ENCODE measurements at places on chromosomes 6 and 20.

DNA sequence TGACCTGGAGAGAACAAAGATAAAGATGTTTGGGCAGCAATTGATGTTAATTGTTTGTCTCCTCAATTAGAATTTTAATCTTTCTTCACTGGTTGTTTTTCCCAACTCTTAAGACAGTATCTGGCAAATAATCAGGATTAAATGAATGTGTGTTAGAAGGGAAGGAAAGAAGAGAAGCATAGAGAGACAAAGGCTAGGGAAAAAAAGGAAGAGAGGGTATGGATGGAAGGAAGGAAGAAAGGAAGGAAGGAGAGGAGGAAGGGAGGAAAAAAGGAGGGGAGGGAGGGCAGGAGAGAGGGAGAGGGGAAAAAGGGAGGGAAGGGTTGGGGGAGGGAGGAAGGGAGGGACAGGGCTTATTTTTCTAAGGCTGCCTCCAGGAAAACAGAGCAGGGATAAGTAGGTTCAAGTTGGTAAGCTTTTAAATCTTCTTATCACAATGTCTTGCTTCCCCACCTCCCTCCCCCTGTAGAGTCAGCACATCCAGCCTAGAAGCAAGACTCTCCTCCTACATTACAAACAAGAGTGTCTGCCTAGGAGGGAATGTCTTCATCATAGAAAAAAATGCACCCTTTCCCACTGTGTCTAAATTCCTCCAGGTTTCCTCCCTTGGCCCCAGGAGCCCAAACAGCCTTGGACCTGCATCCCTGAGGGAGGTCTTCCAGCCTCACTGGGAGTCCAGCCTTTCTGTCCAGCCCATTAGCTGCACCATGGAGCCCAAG, 447.8 kb upstream of the JARID2 start:
- DNase-seq = peak; percentile 66

DNA sequence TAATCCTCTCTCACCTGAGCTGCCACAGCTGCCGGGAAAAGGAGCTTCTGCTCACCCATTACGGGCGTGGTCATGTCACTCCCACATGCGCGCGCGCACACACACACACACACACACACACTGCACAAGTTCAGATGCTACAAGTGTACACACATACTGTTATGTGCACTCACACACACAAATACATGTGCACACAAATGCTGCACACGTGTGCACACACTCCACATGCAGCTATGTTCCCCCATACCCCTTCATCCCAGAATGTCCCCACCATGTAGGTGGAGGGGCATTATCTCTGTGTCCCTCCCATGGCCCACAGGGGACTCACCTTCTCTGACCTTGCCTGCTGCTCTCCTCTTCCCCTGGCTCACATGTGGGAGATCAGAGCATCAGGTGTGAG, 37.3 kb downstream of the GNAS-AS1 start:
- no peak for DNase-seq

GRCh38 chr6:42783876-42784642, 2.2 kb downstream of the BICRAL start:
- no peak for DNase-seq

- DNase-seq = peak; percentile 40
Observed at GRCh38 chr6:54717849-54718455, 128.6 kb upstream of the FAM83B start.

GRCh38 chr6:110619275-110619908, 143.0 kb upstream of the SLC22A16 start:
- DNase-seq = no peak

GRCh38 chr6:71125216-71125615, 163.4 kb upstream of the OGFRL1 start:
- no peak for DNase-seq

GRCh38 chr6:112203577-112204349, 50.6 kb downstream of the LAMA4 start:
- peak; percentile 44 for DNase-seq

DNA sequence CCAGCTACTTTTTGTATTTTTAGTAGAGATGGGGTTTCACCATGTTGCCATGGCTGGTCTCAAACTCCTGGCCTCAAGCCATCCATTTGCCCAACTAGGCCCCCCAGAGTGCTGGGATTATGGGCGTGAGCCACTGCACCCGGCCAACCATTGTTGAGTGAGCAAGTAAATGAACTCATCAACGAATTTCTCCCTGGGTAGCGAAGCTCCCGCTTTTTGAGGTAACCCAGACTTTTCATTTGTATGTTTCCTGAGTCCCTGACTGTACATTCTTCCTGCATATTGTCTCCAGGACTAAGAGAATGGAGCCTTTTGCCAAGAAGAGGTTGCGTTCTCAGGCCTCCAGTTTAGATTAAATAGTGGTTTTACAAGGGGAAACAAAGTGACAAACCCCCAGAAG, 36.4 kb downstream of the RIPOR3 start:
- peak; percentile 52 for DNase-seq

- DNase-seq = no peak
Observed at GRCh38 chr6:20581070-20581469, 46.8 kb downstream of the CDKAL1 start.

DNA sequence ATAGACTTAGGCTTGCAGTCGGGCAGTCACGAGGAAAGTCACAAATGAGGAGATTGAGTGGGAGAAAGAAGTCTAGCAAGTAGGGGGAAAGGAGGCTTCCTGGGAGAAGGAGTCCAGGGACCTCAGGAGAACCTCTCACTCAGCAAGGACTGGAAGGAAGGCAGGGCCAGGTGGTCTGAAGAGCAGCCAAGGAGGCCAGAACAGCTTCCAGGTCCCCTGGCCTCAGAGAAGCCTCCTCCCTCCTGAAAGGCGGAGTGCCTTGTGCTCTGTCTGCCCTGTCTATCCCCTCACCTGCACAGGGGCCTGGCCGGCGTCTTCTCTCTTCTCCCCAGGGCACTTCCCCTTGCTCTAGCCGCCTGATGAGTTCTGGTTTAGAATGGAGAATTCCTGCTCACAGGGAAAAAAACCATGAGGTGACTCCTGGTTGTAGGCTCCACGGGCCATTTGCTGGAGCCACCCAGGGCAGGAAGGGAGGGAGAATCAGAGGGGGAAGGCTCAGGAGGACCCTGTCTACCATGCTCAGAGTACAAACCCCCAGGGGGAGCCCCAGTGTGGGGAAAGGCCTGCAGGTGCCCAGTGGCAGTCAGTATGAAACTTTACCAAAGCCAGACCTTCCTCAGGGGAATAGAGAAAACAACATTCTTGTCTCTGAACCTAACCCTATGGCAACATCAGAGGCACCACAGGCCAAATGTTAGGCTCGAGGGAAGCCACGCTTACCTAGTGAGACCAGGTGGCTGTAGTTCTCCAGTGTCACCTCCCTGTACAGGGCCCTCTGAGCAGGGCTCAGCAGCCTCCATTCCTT, 11.2 kb downstream of the ZNF337 start:
- no peak for DNase-seq

GRCh38 chr6:150733726-150734125, 131.8 kb upstream of the MTHFD1L start:
- DNase-seq = no peak

DNA sequence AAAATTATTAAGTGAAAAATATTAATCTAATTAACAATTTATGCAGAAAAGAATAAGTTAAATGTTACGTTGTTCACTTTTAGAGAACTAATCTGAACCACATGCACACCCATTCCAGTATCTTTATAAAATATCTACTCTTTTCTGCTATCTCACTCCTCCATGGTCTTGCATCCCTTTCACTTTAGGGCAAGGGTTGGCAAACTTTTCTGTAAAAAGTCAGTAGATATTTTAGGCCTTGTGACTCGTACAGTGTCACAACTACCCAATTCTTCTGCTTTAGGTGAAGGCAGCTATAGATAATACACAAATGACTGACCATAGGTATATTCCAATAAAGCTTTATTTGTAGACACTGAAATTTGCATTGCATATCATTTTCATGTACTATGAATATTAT, 39.7 kb upstream of the SUPT3H start:
- DNase-seq = no peak

DNA sequence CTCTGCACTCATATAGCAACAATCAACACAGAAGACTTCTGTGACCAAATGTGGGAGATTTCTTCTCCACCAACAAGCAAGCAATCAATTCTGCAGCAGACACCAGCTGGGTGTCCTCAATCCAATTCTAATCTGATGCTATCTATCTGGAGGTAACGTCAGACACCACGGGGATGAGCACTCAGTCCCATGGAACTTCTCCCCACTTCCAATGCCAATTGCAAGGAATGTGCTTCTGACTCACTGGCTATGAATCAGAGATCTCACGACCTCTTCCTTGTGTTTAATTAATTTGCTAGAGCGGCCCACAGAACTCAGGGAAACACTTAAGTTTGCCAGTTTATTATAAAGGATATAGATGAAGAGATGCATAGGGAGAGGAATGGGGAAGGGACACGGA, 103.5 kb upstream of the SIRPG start:
- DNase-seq = peak; percentile 68

DNA sequence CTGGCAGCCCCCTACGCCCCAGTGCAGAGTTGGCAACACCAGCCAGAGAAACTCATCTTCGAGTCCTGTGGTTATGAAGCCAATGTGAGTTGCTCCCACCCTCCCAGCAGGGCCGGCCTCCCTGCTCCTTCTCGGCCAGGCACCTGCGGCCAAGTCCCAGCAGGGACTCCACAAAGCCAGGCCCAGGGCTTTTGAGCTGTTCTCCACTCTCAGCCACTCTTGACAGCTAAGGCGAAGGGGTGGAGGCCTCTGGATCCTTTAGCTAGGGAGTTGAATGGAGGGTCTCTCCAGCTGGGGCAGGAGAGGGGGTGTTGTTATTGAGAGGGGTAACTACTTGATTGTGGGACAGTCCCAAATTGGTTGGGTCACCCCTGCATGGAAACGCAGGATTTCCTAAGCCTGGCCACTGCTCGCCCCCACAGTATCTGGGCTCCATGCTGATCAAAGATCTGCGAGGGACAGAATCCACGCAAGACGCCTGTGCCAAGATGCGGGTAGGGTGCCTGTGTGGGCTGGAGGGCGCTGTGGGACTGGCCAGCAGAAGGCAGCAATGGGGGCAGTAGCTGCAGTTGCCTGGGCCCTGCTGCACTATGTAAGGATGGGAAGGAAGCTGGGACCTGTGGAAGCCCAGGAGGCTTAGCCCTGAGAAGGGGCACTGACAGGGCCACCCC, 58.3 kb downstream of the TCP11 start:
- no peak for DNase-seq

- peak; percentile 20 for DNase-seq
Observed at GRCh38 chr6:155578251-155578650, 122.6 kb upstream of the NOX3 start.

- DNase-seq = peak; percentile 32
Observed at GRCh38 chr6:42402184-42402583, 49.5 kb downstream of the TRERF1 start.

- no peak for DNase-seq
Observed at GRCh38 chr6:33856655-33857054, 52.9 kb upstream of the MLN start.

- no peak for DNase-seq
Observed at GRCh38 chr6:21402368-21402767, 191.2 kb upstream of the SOX4 start.

DNA sequence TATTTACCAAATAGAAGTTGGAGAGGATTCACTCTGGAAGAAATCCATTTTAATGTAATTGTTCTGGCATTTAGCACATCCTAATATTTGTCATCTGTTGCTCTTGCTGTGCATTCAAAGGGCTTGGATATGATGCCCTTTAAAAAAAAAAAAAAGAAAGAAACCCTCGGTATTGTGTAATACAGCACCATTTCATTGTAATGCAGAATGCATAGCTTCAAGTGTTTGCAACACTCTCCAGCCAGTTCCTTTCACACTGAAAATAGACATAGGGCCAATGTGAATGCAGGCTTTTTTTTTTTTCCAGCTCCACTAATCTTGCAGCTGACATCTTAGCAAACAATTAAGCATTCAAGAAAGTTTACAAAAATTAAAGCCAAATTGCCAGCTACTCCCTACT, 197.4 kb upstream of the POU3F2 start:
- DNase-seq = no peak

GRCh38 chr6:39250507-39250906, 21.2 kb upstream of the KCNK5 start:
- no peak for DNase-seq

GRCh38 chr6:33908025-33908424, 104.2 kb upstream of the MLN start:
- DNase-seq = no peak

GRCh38 chr6:12149944-12150510, 137.9 kb downstream of the HIVEP1 start:
- no peak for DNase-seq

DNA sequence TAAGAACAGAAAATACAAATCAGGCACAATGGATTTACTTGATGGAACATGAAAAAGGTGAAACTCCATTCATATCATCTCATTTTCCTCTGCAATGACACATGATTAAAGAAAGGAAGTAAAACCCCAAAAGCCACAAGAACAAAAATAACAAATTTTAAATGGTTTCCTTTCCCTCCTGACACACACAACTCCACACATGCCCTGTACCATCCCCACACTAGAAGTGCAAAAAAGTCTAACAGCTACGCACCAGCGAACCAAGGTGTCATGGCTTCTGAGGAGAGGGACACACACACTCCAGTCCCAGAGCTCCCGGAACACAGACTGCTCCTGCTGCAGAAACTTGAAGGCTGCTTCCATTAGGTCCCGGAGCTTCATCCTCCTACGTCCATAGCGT, 25.3 kb downstream of the MDN1 start:
- DNase-seq = no peak

DNA sequence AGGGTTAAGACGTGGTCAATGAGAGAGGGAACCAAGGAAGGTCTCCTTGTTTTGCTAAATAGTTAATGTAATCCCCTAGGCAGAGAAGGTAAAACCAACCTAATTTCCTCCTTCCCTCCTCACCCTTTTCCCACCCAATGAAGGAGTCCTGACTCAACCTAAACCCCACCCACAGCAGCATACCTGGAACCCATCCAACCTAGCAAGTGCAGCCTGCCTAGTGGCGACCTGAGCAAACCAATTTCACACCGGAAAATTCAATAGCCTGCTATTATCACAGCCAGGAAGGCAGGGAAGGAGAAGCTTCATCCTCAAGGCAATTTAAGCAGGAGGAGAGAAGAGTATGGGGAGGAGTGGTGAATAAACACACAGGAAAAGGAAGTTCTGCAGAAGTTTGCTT, 46.9 kb downstream of the OSTM1 start:
- peak; percentile 4 for DNase-seq

DNA sequence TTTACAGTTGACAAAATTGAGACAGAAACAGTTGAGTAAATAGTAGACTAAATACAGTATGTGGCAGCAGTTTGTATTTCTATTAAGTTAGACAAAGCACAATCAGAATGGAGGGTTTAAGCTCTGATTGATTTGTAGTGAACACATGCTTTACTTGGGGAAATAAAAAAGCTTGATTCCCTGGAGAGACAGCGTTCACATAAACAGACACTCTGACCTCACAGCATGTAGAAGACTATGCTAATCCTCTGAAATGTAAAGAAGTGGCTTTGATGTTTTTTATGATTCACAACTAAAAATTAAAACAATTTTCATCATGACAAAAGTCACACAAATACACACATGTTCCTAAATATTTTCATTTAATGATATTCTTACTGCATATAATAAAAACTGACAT, 126.9 kb upstream of the FAM83B start:
- peak; percentile 12 for DNase-seq

All from fibroblast of skin of scalp (primary cell).